ENCODE measurements at places on chromosomes 3 and 15.

DNA sequence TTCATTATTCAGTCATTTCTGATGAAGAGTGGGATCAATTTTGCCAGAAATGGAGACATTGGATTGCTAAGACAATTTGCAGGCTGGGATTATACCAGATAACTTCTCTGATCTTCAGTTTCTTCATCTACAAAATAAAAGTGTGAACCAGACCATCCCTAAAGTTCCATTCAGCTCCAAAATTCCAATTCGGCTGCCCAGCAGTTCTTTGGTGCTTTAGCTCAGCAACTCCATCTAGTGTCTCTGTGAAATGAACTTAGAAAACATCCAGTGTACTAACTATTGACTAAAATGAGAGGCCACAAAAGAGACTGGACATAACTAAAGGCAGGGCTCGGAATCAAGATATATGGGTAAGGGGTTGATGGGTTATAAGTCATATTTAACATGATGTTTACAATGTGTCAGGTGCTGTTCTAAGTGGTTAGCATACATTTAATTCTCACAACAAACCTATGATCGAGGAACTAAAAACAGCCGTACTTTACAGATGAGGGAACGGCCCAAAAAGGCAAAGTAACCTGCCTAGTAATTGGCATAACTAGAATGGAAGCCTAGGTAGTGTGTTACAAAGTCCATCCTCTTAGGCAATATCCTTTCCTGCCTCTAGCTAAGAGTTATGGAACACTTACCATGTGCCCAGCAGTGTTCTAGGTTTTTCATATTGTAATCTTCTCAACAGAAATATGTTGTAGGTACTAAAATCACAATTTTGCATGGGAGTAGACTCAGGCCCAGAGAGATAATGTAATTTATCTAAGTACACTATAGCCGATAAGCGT, 17.0 kb downstream of the THAP10 start:
- DNase-seq: no peak

DNA sequence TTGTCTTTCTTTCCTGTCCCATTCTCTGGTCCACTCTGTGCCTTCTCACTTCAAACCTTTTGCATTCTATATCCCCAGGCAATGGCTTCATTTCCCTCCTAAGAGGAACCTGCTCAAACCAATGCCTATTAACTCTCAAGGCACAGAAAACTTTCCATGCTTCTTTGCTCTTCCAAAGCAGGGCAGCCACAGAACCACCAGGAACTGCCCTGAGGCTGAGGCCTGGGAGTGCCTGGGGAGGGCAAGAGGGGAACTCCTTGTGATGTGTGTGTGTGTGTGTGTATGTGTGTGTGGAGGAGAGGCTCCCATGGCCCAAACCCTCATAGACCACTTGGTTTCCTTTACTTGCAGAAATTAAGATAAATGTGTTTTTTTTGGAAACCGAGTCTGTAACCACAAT, 14.1 kb upstream of the PGPEP1L start:
- no peak for DNase-seq

- no peak for DNase-seq
Measured at GRCh38 chr3:190081389-190081788, 39.3 kb downstream of the P3H2 start.

DNA sequence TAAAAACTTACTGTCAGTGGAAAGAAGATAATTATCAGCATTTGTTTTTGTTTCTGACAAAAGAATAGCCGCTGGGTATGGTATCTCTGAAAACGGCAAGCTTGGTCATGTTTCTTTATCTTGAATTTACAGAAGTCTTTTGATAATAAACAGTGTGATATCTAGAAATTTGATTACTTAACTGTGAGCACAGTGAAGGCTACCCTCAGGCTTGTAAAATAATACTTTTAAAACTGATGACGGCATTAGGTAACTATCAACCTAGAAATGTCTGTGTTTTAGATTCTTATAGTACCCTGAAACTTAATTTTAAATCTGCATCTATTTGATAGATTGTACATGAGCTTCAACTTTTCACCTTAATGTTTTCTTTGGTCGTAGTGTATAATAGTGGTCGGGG, 43.4 kb downstream of the NSUN3 start:
- DNase-seq: no peak

DNA sequence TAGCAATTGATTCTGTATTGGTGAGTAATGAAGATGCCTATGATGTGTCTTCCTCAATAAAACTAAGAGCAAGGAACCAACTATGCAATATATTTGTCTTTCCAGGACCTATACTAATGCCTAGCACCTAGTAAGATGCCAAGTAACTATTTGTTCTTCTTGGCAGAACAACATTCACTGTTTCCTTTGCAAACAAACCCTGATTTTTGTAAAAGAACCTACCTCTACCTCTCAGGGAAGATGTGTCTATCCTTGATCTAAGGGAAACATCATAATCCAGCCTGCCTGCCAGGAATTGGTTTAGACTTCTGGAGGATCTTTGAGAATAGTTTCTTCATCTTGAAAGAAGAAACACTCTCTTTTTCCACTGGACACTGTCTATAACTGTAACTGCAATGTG, 3.8 kb upstream of the ADPRH start:
- DNase-seq: no peak

GRCh38 chr3:156751461-156752025, 74.6 kb upstream of the LEKR1 start:
- peak; percentile 98 for DNase-seq

- DNase-seq: no peak
Measured at GRCh38 chr3:180829409-180830405, 82.8 kb upstream of the FXR1 start.

DNA sequence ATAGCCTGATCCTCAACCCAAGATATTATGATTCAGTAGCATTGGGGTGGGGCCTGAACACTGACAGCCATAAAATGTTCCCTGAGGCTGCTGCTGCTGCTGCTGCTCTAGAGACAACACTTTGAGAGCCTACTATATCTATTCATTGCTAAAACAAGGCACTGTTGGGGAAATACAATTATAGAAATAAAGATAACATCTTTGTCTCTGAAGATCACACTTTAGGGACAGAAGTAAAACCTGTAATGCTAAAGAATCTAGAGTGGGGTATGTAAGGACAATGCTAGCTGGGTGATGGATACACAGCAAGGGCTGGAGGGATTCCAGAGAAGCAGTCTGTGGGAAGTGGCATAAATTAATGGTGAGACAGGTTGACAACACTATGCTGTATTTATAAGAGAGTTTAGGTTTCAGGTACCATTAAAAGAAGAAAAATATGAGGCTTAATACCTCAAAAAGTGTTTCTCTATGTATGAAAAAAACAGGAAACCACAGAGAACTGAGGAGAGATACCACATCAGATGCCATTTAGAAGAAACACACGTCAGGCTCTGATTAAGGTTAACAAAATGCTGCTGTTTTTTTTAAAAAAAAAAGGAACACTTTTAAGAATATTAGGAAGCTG, 115.9 kb downstream of the CBLB start:
- DNase-seq: no peak

DNA sequence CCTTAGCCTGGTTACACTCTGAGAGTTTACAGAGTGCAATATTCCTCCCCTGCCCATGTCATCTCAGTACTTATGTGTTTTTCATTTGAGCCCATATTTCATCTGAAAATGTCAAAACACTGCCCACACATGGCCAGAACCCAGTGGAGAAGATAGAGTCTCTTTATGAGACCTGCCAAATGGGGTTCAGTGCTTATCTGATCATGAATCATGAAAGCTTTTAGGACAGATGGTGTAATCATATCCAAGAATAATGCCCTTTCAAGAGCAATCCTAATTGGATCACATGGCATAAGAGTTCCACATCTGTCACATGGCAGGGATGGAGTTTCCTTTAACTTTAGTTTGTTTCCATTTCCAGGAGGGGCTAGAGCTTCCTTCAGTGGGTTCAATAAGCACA, 77.2 kb upstream of the AGBL1 start:
- no peak for DNase-seq

GRCh38 chr15:66630801-66631351, 65.1 kb upstream of the LCTL start:
- no peak for DNase-seq

DNA sequence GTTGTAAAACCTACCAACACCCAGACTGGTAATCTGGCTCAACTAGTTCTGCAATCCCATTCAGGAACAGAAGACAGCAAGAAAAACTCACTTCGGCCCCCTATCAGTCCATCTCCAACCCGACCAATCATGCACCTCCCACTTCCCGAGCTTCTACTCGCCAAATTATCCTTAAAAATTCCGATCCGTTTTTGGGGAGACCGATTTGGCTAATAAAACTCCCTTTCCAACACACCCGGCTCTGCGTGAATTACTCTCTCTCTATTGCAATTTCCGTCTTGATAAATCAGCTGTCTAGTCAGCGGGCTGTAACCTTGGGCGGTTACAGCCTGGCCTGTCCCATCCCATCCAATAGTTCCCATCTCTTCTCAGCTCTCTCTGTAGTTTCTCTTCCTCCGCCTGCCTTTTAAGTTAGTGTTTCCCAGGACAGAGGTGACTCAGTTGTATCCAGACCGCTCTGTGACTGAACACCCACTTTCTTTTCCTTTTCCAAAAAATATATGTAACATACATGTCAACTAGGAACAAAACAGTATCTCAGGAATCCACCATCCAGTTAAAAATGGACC, 780 bp upstream of the ACAD9 start:
- peak; percentile 32 for DNase-seq

GRCh38 chr15:83943849-83944404, 290.0 kb downstream of the ADAMTSL3 start:
- no peak for DNase-seq

- no peak for DNase-seq
Measured at GRCh38 chr15:58465070-58465469, 33.3 kb downstream of the LIPC start.

DNA sequence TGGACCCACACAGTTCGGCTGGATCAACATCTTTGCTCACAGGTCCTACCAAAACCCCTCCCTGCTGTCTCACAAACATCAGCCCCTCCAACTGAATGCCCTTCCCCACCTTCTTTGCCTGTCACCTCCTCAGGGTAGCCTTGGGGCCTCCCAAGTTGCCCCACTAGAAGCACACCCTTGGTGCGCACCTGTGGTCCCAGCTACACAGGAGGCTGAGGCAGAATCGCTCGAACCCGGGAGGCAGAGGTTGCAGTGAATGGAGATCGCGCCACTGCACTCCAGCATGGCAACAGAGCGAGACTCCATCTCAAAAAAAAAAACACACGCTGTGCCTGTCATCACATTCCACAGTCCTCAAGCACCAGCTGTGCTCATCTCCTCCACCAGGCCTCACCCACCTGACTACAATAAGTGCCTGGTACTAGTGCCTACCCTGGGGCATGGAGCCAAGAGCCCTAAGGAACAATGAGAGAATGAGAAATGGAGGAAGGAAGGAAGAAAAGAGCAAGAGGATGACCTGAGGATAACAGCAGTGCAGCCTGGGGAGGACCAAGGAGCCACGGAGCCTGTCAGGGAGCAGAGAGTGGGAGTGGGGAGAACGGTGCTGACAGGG, 26.0 kb downstream of the RPN1 start:
- DNase-seq: no peak

GRCh38 chr15:70792171-70792573, 28.8 kb upstream of the UACA start:
- DNase-seq: peak; percentile 59

- no peak for DNase-seq
Measured at GRCh38 chr3:37740471-37740870, 121.2 kb upstream of the CTDSPL start.

DNA sequence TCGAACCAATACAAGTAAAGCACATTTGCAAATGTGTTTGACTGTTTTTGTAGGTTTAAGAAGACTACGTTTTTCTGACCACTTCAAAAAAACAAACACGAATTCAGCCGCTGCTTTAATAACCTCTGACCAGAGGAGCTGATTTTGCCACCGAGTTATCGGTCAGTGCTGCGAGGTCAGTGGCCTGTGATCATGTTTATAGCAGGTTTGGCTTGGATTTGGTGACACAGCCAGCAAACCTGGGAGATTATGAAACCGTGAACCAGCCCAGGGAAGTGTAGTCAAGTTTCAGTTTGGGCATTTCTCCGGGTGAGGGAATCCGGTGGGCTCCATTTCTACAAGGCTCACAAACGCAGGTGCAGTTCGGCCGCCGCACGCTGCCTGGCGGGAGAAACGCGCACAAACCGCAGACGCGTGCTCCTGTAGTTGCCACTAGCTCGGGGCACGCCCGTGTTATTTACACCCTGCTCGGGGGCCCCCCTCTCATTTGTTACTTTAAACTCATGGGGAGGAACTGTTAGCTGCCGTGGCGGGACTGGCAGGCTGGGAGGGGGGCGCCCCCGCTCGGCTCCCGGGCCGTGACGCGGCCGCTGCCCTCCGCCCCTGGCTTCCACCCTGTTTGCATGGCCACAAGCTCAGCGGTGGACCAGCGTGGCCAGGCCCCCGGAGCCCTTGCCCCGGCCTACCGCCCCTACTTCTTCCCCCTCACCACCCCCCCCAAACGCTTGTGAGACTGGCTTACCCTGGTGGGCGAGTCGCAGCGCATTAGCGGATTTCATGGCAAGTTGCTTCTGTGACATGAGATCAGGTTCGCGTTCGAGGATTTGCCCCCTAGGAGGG, 13.6 kb upstream of the ONECUT1 start:
- DNase-seq: no peak

All from GM04504 (cell line).